ENCODE measurements at places on chromosomes 5 and 9.

DNA sequence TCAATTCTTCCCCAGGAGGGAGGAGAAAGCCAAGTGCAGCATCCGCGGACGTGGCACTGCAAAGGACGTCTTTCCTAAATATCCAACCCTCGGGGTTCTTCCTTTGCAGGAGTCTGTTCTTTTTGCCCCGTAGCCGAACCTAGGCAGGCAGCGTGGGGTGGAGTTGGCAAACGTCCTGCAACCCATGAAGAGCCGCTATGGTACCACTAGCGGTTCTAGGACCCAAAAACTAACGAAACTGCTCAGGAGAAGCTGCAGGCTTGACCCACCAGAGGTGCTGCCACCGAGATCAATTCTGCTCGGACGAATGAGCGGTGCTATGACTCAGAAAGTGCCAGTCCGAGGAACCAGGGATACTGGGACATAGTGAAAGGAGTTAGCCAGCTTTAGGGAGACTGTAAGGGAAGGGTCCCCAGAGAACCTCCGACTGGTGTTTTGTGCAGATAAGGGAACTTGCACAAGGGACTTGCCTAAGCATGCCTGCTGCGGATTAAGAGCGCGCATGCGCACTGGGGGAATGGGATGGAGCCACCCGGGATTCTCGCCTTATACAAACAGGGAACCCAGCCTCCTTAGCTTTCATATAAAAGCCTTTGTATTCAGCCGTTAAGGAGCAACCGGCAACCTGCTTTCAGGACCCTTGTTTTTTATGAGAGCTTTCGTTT, 32.7 kb downstream of the ANXA2R start:
- peak; percentile 83 for DNase-seq

DNA sequence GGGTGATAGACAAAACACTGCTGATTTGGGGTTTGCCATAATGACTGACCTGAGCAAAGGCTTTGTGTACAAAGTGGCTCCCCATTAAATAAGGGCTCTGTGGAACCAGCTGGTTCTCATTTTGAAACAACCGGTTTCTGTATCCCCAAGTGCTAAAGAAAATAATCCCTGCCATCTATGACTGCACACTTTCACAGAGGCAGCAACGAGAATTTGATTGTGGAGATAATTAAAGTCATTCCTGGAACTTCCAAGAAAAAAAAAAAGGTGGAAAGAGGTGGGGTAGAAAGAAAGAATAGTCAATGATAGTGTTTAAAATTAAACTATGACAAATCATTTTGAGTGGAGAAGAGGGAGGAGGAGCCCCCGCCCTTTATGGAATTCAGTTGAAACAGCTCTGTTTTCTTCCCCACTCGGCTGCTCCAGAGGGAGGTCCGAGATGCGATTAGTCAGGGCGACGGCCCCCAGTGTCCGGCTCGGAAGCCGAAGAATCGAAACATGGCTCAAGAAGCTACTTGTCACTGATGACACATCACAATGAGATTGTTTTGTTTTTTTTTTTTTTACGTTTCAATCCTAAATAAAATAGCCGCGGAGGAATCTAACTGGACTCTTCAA, 38.4 kb downstream of the EBF1 start:
- peak; percentile 79 for DNase-seq

GRCh38 chr9:81108821-81109220, 580.5 kb downstream of the TLE1 start:
- DNase-seq: peak; percentile 45

- DNase-seq: peak; percentile 89
These were observed 5.2 kb upstream of the RPL26L1 start for GRCh38 chr5:172953776-172954675.

DNA sequence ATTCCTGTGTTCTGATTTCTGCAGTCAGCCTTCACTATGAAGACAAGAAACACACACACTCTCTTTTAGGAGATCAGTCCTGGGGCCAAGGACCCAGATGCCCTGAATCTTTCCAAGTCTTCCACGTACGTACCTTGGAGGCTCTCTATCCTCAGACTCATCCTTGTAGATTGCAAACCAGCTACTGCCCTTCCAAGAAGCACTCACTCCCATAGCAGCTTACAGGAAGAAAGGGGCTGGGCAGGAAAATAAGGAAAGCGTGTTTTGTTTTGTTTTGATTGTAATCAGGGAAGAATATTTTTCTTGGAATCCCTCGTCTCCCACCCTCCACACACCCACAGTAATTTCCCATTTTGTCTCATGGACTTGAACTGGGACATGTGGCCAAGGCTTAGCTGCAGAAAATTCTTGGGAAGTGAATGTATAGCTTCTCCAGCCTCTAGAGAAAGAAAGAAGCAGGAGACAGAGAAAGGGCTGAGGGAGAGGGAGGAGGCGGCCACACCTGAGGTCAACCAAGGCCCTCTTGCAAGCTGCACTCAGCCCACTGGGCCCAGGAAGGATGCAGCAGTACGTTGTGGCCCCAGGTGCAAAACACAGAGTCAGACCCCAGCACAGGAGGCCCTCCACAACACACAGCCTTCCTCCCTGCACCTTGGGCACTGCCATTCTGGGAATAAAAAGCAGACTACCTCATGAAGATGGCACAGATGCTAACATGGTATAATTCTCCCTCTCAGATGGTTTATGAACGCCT, 29.9 kb downstream of the IRX2 start:
- no peak for DNase-seq

DNA sequence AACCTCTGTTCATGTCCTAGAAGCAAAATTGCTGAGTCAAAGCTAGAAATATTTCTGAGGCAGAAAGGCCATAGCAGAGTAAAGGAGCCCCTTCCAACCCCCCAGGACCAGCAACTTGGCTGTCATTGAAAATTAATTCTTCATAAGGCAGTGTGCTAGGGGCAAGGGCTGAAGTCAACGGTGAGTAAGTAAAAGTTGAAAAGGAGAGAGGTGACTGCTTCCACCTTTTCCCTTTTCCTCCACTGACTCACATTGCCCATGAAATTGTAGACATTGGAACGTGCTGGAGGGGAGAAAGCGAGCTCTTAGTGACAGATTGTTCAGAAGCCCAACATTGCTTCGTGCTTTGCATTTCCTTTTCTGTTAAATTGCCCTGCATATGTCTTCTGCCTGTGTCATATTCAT, 19.1 kb downstream of the GLRA1 start:
- peak; percentile 15 for DNase-seq

DNA sequence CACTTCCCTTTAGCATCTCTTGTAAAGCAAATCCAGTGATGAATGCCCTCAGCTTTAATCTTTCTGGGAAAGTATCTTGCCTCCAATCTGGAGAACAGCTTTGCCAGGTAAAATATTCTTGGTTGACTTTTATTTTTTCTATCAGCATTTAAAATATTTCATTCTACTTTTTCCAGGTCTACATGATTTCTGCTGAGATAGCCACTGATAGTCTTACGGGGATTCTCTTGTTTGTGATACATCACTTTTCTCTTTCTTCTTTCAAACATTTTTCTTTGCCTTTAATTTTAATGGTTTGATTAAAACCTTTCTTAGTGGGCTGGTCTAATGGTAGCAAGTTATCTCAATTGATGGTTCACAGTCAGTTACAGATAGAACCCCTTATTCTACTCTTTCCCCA, 33.9 kb upstream of the FAM120A start:
- no peak for DNase-seq
